ENCODE measurements at places on chromosomes 11 and 22.

GRCh38 chr11:76717369-76717768, 46.8 kb upstream of the LRRC32 start:
- ATAC-seq: no peak

GRCh38 chr22:31099841-31100761, 7.3 kb downstream of the SELENOM start:
- no peak for ATAC-seq

DNA sequence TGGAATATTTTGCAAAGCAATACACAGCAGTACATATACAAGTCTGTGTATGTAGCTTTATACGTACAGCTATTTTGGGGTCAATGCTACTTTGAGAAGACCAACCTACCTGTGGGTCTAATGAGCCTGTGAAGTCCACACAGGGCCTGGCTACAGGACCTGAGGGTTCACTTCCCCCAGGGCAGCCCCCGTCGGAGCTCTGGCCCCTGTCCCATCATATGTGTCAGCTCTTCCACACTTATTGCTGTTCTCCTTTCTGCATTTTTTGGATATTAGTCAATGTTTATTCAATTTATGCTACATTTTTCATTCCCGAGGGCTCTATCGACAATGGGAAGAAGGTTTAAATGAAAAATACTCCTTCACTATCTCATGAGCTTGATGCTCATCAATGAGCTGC, 1473.6 kb downstream of the BRD1 start:
- ATAC-seq: no peak

DNA sequence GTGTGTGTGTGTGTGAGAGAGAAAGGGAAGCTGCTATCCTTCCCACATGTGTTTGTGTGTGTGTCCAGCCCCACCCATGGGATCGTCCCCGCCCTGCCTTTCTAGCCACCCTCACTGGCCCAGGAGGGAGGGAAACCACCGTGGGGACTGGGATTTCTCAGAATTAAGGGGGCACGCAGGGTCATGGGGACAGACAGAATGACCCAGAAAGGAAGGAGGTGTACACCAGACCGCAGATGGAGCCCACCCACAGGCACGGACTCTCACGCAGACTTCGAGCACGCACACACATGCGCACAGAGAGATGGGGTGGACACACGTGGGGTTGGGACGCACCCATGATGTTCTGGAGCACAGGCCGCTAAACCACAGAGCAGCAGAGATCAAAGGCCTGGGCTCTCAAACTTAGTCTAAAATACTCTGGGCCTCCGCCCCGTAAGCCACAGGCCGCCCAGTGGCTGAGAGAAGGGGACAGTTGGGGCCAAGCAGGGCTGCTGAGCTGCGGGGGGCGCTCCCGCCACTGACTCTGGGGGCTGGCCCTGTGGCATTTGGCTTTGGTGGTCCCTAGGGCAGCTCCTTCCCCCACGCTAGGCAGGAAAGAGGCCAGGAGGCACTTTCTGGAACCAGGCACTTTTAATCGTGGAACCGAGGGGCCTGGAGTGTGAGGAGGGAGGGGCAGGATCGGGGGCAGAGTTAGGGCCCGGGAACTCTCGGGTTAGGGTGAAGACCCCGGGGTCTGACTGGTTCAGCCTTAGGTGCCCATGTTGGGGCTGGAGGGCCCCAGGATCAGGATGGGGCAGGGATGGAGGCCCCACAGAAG, 1.5 kb downstream of the IFITM5 start:
- ATAC-seq: peak; percentile 58

DNA sequence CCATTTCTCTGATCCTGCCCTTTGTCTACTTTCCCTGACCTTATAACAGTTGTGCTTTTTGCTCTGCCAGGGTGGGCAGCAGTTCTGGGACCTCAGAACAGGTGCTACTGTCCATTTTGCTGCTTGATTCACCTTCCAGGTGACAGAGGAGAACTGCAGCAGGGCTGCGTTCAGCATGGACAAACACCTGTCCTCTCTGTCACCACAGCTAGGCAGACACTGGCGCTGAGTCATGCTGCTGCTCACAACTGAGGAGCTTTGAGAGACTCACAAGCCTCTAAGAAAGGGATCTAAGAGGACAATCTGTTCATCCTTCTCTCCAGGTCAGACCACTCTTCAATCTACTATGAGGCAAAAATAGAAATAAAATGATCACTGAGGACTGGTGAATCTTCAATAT, 1144.5 kb upstream of the CCDC90B start:
- no peak for ATAC-seq

DNA sequence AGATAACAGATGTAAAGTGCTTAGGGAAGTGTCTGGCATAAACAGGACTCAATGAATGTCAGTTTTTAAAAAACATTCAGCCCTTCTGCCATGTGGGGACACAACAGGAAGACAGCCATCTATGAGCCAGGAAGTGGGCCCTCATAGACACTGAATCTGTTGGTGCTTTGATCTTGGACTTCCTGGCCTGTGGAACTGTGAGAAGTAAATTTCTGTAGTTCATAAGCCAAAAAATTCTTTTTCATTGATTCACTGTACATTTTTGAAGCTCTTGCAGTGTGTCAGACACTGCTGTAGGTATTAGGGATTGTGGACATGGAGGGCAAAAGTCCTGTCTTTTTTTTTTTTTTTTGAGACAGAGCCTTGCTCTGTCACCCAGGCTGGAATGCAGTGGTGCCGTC, 188.6 kb downstream of the HIPK3 start:
- ATAC-seq: no peak

DNA sequence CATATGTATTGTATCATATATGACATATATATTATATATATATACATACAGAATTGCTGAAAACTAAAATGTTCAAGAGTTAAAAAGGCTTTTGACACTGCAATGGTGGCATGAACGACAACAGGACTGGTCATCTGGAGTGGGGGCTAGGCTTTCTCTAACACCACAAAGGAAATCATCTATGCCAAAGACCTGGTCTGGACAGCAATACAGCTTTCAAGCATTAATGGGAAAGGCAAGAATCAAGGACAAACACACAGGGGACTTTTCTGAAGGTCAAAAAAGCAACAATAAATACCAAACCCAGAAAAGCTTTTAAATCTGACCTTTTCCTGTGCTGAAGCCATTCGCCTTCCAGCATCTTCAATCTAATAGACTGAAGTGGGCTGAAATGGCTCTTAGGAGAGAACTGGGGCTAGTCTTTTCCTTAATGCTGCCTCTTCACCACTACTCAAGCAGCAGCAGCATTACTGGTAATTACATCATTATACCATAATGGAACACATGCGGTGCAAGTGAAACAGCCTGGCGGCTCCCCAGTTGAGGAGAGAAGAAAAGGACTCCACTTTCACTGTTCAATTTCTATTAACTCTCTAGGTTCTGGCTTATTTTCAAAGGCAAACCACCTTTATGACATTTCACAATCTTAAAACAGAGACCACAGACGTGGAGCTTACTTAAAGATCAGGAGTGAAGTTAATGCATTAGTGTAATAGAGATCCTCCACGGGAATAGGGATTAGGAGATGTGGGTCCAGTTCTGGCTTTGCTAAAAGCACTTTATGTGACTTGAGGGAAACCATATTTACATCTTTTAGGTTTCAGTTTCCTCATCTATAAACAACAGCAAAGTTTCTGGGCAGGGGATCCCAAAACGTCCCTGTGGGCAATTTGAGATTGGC, 63.0 kb downstream of the GAB2 start:
- no peak for ATAC-seq

- ATAC-seq: peak; percentile 86
These were observed at the start of gene PKNOX2 for GRCh38 chr11:125164422-125165110. TSS of gene PKNOX2 (plus strand) at chr11:125164751. CDS start at chr11:125351306, 186,555 bp downstream.

- no peak for ATAC-seq
These were observed 1.1 kb upstream of the CECR2 start for GRCh38 chr22:17368144-17368543.

GRCh38 chr11:41039592-41039991, 419.9 kb downstream of the LRRC4C start:
- ATAC-seq: no peak

Measured in activated CD4-positive, CD25-positive, alpha-beta regulatory T cell treated with anti-CD3 and anti-CD28 coated beads, Interleukin-2, amount 50 U/mL, for 24 hours (primary cell).